ELR (cell line): ENCODE measurements at places on chromosomes 1 and 21.

- DNase-seq = peak; percentile 26
Observed at GRCh38 chr1:11654137-11654938, at the start of the genes FBXO2 and FBXO44. FBXO2 (minus strand) TSS chr1:11654429; CDS start chr1:11654340, 89 bp downstream. FBXO44 (plus strand) TSS chr1:11654877; CDS start chr1:11655836, 959 bp downstream.

GRCh38 chr1:209830722-209831121, 3.0 kb downstream of the UTP25 start:
- no peak for DNase-seq

GRCh38 chr1:77540501-77541161, 141.8 kb downstream of the ZZZ3 start:
- peak; percentile 92 for DNase-seq

DNA sequence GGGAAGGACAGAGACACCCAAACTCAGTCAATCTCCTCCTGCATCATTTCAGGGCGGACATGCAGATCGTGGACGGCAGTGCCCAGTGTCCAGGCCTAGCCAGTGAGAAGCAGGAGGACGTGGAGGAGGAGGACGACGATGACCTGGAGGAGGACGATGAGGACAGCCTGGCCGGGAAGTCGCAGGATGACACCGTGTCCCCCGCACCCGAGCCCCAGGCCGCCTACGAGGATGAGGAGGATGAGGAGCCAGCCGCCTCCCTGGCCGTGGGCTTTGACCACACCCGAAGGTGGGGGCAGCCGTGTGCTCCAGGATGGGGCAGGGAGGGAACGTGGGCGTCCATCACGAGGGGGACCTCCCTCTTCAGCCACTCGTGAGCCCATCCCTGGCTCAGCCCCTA, 23.6 kb upstream of the ARHGEF16 start:
- DNase-seq = no peak

GRCh38 chr1:63638471-63638870, 45.3 kb downstream of the PGM1 start:
- no peak for DNase-seq

- no peak for DNase-seq
Observed at GRCh38 chr1:214966346-214966745, 116.2 kb upstream of the KCNK2 start.

- DNase-seq = no peak
Observed at GRCh38 chr1:239421811-239422210, 35.4 kb downstream of the CHRM3 start.

DNA sequence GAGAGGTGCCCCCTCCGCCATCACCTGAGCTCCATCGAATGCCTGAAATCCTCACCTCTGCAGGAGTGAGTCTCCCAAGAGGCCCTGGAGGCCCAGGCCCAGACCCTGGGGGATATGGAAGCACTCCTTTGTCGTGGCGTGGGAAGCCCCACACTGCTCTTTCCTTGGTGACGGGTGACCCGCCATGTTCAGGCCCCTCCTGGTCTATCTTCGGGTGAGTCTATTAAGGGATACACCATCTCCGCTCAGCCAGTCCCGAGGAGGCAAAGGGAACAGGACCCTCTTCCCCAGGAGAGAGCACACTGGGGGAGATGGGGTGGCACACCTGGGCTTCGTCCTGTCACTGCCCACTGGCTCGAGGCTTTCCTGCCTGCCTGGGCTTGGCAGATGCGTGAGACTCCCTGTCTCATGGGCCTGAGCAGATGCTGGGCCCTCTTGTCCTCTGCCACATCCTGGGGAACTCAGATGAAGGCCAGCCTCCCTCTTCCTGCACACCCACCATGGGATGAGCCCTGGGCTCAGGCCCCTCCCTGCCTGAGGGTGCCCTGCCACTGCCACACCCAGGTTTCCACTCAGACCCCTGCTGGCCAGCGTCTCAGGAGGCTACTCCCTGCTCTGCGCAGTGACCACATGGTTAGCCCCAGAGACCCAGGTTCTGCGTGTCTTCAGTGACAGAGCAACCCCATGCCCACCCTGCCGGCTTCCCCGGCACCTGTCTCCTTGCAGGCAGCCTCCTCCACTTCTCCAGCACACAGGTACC, 3.8 kb upstream of the NPHP4 start:
- no peak for DNase-seq

- no peak for DNase-seq
Observed at GRCh38 chr1:29258189-29258975, 22.1 kb downstream of the PTPRU start.

GRCh38 chr1:22814176-22815042, 103.8 kb downstream of the EPHB2 start:
- no peak for DNase-seq
